ENCODE measurements at places on chromosomes 6 and 20. TPM values are rescaled to one million over a fixed set of nuclear protein-coding genes. Genes with fewer than 3 reads are reported as not detected.

DNA sequence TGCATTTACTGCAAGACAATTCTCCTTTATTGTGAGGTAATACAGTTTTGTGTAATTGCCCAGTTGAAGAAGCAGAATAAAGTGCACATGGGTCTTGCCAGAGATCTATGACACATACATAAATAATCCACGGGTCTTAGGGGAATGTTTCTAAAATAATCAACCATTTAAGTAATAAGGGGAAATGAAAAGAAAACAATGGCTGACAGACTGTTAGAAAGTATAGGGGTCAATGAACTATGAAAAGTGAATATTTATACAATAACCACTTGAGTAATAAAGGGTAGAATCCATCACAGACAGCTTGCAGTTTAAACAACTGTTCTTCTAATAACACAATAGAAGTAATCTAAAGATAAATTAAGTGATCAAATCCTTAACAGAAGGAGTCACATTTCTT lies 477.2 kb downstream of the EYS start:
- ATAC-seq: no peak

- no peak for ATAC-seq
Observed at GRCh38 chr20:21618759-21619416, 86.6 kb upstream of the PAX1 start.

DNA sequence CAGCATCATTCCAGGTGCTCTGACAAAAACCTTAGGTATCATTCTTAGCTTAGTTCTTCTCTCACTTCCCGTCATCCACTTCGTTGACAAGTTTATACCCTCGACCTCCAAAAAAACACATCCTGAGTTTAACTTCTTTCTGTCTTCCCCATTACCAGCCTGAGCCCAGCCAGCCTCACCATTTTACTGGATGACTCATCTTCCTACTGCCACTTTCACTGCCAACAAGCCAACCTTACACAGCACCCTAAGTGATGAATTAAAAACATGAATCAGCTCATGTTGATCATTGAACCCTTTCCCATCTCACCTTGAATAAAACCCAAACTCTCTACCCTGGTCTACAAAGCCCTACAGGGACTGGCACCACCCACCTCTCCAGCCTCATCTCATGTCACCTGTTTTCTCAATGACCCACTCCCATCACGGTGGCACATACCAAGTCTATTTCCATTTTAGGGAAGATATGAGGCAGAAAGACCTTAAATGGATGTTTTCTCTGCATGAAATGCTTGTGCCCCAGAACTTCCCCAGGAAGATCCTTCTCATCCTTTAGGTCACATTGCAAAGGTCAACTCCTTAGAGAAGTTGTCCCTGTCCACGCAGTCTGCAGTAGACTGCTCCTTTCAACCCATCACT lies 9.9 kb upstream of the UST start:
- no peak for ATAC-seq

DNA sequence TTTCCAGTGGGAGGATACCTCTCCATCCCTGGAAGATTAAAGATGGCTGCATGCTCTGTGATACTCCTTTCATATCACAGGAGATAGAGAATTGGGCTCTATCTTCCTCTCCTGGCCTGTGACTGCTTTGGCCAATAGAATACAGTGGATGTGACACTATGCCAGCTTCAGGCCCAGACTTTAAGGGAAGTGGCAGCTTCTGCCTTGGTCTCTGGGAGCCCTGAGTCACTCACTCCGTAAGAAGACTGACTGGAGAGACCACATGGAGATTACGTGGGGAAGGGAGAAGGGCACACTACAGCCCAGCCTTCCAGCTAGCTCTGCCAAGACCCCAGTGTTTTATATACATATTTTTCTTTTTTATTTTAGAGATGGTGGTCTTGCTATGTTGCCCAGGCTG lies 10.4 kb upstream of the MMP9 start:
- peak; percentile 57 for ATAC-seq

The ULBP3 gene
- 7.3 TPM for total RNA-seq

The MUC22 gene
- total RNA-seq: 0.16 TPM

The BTNL2 gene
- not detected for total RNA-seq

DNA sequence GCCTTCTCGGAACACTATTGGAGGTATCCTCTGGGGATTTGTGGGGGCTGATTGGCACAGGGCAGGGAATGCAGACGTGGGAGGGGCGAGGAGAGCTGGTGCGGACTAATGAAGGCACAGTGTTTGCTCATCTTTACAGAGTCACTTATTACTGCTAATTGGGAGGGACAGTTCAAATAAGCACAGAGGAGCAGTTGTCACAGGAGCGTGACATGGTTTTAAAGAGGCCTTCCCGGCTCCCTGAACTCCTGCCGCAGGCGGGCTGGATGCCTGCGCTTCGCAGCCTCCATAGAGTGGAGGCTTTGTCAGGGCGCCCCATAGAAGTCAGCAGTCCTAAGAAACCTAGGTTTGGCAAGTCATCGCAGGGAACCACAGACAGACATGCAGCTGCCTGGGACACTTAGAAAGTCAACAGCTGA lies 149.6 kb downstream of the LINC00237 start:
- no peak for ATAC-seq

DNA sequence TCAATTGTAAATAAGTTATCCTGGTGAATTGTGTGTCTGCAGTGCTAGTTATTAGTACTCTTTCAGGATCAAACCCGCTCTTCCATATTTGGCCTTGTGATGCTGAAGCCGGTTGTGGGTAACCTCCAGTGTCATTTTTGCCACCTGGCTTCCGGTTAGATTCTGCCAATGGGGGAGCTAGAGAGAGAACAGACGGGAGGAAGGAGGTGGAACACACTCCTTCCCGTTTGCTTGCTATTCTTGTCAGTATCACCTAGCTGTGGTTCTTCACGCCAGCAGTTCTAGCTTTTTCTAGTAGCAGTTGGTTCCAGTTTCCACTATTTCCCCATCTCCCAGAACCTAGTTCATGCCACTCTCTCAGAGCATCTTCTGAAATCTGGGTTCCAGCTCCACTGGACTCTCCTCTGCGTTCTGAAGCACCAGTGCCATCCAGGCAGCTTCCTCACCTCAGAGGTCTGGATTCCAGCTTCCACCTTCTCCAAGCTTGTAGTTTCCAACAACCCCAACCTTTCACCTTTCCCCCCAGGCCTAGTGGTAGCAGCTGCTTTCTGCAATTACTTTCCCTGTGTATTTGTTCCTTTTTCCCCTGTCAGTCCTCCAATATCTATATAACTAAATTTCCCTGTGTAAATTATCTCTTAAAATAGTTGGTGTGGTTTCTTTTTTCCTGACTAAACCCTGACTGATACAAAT lies 46.9 kb upstream of the LOC128125822 start:
- ATAC-seq: no peak

The HLA-DPA1 gene
- 20.2 TPM for total RNA-seq

- no peak for ATAC-seq
Observed at GRCh38 chr6:41519745-41520699, 26.2 kb upstream of the FOXP4 start.

DNA sequence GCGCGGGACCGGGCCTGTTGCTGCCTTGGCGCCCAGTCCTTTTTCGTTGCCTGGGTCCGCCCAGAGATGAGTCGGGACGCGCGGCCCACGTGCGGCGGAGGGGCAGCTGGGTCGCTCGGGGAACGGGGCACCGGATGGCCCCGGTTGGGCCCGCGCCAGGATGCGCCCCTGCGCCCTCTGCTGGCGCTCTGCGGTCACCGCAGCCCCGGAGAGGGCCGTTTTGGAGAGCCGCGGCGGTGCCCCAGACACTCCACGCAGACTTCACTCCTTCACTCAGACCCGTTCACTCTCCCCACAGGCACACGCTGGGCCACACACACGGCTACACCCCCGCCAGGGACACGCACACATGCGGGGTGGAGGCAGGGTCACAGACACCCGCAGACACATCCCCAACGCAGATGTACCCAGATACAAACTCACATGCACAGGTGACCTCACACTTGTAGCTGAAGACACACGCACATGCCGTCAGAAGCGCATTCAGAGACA lies 38.8 kb downstream of the SRC start:
- peak; percentile 82 for ATAC-seq

The EPHA7 gene
- 210 TPM for total RNA-seq

The EGFL8 gene
- 15.1 TPM for total RNA-seq

The RALY gene
- total RNA-seq: 76.6 TPM

The TXLNB gene
- total RNA-seq: 3.9 TPM

DNA sequence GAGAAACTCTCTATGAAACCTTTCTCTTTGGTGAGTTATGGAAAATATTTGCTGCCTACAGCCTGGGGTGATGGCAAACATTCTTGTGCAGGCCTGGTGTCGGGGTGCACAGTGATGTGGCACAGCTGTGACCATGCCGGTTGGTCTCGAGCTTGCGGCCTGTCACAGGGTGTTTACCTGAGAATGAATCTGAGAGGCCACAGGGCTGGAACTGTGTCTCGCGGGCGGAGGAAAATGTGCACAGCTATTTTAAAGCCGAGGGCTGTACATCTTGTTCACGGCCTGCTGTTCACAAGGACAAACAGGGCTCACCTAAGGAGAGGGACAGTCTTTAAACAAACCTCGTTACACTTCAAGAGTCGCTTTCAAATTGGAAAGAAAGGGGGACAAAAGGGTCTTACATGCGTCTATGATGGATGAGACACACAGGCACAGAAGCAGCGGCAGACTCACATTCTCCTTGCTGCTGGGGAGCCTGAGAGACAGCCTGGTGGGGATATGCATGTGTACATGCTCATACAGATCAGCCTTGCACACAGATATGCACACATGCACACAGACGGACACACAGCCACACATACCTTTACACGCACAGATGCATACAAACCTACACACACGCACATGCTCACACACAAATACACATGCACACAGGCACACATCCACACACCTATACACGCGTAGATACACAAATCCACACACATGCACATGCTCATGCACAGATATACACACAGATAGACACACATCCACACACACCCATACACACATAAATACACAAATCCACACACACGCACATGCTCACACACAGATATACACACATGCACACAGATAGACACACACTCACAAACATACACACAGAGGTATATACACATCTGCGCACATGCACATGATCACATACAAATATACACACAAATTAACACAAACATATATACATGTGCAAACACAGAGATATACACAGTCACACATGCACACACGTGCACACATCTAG lies 69.6 kb upstream of the FOXA2 start:
- ATAC-seq: no peak

DNA sequence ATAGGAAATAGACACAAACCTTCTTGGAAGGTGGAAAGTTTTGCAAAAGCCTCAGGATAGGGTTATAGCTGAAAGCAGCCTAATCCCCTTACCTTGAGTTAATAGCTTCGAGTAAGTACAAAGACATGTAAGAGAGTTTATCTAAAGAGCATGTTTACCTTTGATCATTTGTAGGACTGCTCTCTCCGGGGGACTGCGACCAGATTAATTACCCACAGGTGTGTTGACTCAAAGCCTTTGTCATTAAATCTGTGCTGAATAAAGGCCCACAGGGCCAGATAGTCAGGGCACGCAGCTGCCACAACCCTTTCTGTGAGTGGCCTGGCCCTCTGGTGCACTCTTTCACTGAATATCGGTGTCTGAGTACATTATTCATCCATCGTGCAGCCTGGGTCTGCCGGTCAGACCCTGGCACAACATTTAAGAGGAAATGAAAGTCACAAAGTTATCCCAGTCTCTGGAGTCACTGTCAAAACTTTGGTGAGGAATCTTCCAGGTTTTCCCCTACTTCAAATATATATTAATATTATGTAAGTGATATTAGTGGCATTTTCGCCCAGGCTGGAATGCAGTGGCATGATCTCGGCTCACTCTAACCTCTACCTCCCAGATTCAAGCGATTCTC lies 5.4 kb upstream of the MICA start:
- ATAC-seq: no peak

GRCh38 chr6:163745536-163746400 lies 331.2 kb downstream of the QKI start:
- peak; percentile 71 for ATAC-seq

- ATAC-seq: no peak
Observed at GRCh38 chr20:20551409-20551808, 161.0 kb downstream of the RALGAPA2 start.

The SMPDL3A gene
- 11.5 TPM for total RNA-seq

The ETV7 gene
- not detected for total RNA-seq

- ATAC-seq: no peak
Observed at GRCh38 chr6:33904050-33904746, 100.4 kb upstream of the MLN start.

DNA sequence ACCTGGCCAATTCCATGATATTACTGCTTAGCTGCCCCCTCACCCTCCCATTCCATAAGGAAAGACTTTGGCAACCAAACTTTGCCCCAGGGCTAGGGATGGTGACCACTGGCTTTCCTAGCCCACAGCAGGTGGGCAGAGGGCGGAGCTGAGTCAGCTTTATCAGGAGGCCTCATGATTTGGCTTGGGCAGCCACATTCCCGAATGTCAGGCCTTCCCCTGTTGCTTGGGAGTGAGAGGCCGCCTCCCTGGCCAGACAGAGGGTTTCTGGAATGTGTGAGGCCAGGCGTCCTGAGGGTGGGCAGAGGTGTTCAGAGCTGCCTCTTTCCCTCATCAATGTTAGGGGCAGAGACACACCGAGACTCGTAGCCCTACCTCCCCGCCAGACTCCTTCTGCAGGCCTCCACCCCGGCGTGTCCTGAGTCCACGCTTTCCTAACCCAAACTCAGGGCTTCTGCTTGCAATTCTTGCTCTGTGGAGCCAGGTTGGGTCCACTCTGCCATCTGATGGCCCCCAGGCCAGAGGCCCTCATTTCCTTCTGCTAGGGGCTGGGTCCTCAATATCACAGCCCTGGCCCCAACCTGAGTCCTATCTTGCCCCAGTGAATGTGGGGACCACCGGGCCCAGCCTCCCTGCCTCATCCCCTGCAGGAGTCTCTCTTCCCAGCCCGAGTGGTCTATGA lies 19.3 kb downstream of the UQCC2 start:
- ATAC-seq: no peak

The ZC3H12D gene
- total RNA-seq: 0.78 TPM

- no peak for ATAC-seq
Observed at GRCh38 chr6:62968834-62969233, 242.4 kb upstream of the FKBP1C start.

The CGAS gene
- 4.7 TPM for total RNA-seq

The PSORS1C2 gene
- total RNA-seq: not detected

DNA sequence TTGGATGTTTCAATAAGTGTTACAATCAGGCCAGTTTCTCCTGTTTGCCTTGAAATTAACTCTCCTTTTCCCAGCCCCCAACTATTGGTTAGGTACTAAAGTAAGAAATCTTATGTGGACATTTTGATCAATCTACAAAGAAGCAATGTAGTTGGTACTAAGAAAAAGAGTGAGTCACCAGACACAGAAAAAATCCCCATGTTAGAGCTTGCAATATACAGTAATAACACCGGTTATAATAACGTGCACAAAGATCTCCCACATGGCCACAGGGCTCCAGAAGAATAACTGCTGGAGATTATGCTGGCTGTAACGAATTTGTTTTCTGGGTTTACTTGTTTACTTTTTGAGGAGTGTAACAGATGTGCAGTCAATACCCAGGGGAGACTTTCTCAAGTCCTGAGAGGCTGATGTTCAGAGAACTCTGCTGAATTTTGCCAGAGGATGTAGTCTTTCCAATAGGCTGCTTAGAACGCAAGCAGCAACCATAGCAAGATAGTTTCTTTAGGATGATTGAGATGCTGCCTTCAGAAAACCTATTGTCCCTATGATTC lies 166.2 kb upstream of the SPACA1 start:
- no peak for ATAC-seq

The ARHGAP40 gene
- total RNA-seq: not detected

All from gastroesophageal sphincter (tissue), 4 donors.